Right hindlimb (tissue), 1 donor: ENCODE measurements at places on chromosomes 5 and 9.

DNA sequence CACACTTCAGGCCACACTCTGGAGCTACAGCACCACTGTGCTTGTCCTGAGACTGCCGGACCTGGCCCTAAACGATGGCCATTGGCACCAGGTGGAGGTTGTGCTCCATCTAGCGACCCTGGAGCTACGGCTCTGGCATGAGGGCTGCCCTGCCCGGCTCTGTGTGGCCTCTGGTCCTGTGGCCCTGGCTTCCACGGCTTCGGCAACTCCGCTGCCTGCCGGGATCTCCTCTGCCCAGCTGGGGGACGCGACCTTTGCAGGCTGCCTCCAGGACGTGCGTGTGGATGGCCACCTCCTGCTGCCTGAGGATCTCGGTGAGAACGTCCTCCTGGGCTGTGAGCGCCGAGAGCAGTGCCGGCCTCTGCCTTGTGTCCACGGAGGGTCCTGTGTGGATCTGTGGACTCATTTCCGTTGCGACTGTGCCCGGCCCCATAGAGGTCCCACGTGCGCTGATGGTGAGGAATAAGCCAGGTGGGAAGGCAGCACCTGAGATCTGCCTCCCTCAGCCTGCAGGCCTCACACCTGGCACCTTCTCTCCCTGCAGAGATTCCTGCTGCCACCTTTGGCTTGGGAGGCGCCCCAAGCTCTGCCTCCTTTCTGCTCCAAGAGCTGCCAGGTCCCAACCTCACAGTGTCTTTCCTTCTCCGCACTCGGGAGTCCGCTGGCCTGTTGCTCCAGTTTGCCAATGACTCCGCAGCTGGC lies 14.7 kb downstream of the CRB2 start:
- DNase-seq = no peak

DNA sequence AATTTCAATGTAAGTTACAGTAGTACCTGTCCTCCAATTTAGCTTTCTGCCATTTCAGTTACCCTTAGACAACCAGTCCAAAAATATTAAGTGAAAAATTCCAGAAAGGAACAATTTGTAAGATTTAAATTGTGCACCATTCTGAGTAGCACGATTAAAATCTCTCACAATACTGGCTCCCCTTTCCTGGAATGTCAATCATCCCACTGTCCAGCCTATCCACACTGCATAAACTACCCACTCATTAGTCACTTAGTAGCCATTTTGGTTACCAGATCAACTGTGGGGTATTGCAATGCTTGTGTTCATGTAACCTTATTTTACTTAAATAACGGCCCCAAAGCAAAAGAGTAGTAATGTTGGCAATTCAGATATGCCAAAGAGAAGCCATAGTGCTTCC lies 11.6 kb downstream of the KIF24 start:
- no peak for DNase-seq

DNA sequence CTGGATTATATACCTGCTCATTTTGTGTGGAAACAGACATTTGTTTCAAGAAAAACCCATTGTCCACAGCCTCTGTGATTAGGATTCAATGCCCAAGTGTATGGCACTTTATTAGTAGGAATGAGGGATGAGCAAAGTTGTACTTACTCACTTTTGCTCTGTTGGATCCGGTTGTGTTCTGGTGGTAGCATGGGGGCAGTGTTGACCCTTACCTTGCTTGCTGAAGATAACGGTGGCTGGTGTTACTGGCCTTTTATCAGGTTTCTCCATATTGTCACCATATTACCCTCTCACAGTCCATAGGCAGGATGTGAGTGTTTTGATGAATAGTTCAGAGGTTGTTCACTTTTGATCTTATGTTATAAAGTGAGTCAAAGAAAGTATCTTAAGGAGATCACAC lies 42.7 kb upstream of the NUDT12 start:
- no peak for DNase-seq

GRCh38 chr5:158050421-158050820 lies 191.5 kb upstream of the CLINT1 start:
- no peak for DNase-seq

GRCh38 chr5:101112645-101113044 lies 209.6 kb upstream of the ST8SIA4 start:
- no peak for DNase-seq

- peak; percentile 23 for DNase-seq
Observed at GRCh38 chr9:116288658-116289057, 135.1 kb downstream of the PAPPA start.

DNA sequence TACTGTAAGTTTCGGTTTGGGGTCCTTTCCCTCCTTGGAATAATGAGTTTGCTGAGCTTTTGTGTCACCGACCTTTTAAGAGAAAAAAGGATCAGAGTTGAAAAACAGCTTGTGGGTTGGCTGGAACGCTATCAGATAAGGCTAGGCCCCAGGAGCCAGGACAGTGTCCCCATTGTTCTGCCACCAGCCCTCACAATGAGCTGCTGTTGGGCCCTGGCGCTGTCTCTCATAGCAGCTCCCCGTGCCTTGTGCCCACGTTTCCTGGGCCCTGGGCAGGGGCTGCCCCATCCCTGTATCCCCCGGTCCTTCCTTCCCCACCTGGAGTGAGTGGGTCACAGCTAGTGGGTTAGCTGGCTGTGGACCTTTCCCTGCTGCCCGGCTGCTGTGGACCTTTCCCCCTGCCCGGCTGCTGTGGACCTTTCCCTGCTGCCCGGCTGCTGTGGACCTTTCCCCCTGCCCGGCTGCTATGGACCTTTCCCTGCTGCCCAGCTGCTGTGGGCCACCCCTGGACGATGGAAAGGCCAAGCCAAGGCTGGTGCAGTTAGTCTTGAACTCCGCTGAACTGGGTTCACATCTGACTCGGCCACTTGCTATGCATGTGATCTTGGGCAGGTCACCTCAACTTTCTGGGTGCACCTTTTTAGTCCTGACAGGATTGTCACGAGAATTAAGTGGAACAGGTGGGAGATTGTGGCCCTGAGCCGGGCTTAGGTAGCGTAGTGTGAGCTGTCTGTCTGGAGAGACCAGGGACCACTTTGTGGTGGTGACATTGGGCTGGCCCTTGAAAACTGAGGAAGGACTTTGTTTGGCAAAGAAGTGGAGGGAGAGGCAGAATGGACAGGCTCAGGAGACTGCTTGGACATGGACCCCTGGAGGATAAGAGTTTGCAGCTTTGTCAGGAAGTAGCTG lies 99.5 kb downstream of the DAB2IP start:
- no peak for DNase-seq

DNA sequence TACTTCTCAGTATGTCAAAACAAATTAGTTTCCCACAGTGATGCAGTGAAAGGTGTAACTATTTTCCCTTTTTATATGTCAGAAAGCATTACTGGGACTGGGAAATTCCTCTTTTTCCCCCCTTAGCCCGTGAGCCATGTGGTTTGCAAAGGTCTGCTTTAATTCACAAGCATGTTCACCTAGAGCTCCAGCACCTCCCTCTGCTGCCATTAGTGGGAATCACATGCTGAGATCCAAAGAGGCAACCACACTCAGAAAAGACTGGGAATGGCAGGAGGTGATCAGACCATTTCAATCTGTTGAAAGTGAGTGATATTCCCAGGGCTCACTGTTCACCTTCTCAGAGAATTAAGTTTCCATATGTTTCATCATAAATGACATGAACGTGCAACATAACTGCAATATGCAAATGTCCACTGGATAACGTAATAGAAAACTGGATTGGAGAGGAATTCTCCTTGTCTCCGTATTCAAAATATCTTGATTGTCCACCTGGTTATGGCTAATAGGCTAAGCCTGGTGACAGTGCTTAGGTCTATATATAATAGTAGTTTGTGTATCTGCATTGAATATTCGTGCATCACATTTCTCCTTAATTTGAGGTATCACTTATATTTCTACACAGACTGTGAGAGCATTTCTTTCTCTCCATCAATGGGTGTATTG lies 703.5 kb upstream of the WWC1 start:
- no peak for DNase-seq

- no peak for DNase-seq
Observed at GRCh38 chr5:124583469-124584350, 162.7 kb downstream of the ZNF608 start.

DNA sequence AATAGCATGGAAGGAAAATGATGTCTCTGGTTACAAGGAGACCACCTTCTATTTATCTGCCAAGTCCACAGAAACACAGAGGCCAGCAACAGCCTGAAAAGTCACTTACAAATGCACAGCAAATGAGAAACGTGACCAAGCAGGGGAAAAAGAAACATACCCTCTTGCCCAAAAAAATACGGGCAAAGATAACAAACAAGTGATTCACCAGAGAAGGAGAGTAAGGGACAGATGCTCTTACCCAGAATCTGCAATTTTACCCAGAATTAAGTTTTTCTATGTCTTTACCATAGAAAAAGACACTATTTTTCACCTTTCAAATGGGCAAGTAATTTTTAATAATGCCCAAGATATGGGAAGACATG lies 28.1 kb downstream of the CAMSAP1 start:
- no peak for DNase-seq

GRCh38 chr9:109477258-109478050 lies 20.7 kb downstream of the PTPN3 start:
- no peak for DNase-seq

GRCh38 chr5:93723005-93723404 lies 18.4 kb downstream of the POU5F2 start:
- DNase-seq = no peak

DNA sequence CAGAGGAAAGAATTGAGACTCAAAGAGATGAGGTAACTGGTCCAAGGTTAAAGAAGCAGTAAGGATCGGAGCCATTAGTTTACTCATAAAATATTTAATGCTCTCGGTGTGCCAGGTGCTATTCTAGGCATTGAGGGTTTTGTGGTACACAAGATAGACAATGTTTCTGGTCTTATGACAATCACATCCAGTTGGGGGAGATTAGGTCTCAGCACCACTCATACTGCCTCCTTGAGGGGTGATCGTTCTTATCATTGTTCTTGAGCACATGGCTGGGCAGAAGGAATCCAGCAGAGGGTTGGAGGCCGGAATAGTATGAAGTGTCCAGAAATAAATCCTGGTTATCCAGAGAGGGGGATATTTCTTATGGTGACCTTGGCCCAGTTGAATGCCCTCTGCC lies 40.7 kb upstream of the LCP2 start:
- no peak for DNase-seq

DNA sequence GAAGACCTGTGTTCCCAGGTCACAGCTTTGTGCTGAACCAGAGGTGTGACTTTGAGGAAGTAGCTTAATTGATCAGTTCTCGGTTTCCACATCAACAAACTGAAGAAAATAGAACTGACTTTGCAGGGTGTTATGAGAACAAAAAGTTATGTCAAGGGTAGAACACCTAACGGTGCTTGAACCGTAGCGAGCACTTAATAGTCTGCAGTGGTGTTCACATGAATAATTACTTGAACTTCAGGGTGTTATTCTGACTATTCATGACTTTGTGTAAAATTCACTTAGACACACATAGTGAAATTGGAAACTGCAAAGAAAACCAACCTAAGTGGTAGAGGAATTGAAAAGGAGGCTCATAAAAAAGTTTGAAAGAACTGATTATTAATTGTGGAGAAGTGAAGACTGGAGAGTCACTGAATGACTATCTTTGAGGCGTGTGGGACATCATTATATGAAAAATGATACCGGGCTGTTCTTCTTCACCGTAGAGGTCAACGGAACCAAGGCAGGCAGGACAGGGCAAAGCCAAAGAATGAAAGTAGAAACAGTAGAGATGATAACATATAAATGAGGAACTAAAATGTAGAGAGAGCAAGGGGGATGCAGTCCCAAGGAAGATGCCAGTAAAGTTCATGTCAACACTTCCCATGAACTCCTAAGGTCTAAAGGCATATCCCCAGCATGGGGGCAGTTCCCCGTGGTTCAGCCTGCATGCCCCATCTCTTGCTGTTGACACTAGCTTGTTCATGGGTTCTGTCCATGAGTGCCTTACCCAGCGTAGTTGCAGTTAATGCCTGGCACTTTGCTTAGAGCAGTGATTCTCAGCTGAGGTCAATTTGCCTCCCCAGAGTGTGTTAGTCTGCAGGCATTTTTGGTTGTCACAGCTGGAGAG lies 118.7 kb downstream of the ZNF462 start:
- DNase-seq = no peak

DNA sequence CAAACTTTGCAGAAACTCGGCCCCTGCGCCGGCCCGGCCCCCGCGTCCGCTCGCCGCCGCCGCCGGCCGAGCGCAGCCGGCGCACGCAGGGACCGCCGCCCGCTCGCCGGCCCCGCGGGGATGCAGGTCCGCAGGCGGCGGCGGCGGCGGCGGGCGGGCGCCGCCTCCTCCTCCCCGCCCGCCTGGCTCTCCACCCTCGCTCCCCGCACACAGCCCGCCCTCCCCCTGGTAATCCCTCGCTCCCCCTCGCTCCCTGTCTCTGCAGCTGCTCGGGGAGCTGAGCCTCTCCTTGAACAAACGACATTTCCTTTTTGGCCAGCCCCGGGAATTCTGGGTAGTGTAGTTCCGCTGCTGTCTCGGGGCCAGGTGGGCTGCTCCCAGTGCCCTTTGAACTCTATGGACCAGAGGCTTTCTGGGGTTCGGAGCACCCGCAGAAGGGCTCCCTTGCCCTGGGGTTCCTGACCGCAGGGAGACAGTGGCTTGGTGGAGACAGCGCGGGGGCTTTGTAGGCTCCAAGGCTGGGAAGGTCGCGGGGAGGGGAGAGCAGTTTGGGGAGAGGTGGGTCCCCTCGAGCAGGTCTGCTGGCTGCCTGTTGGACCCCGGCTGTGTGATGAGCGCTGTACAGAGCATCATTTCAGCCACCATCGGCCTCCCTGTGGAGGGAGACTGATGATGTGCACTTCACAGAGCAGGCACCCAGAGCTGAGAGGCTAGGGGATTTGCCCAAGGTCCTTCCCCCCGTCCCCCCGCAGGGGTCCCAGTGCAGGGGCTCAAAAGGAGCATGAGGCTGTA lies 1.8 kb upstream of the FAM78A start:
- peak; percentile 93 for DNase-seq
